Osteoblast (primary cell): ENCODE measurements at places on chromosomes 3 and 15. TPM values are rescaled to one million over a fixed set of nuclear protein-coding genes. Genes with fewer than 3 reads are reported as not detected.

Gene TMEM212
- total RNA-seq, result not detected in 2 replicates

Gene C3orf20
- total RNA-seq, result under 0.01 and 0.29 TPM in 2 replicates

Gene TM6SF1
- 0.29 and 0.36 TPM in 2 replicates for total RNA-seq

Gene CFAP91
- 0.36 and 0.59 TPM in 2 replicates for total RNA-seq

Gene GOLGA8K
- total RNA-seq, result 0.29 and 0.36 TPM in 2 replicates

Gene C2CD4B
- total RNA-seq, result not detected in 2 replicates

Gene CCR3
- total RNA-seq, result not detected in 2 replicates

Gene QARS1
- 360 and 416 TPM in 2 replicates for total RNA-seq

Gene GP9
- total RNA-seq, result not detected in 2 replicates

Gene SLC2A2
- total RNA-seq, result not detected in 2 replicates

Gene MUC13
- total RNA-seq, result not detected in 2 replicates
